Right atrium auricular region (tissue), 2 donors: ENCODE measurements at places on chromosomes 11 and 22. TPM values are rescaled to one million over a fixed set of nuclear protein-coding genes. Genes with fewer than 3 reads are reported as not detected.

DNA sequence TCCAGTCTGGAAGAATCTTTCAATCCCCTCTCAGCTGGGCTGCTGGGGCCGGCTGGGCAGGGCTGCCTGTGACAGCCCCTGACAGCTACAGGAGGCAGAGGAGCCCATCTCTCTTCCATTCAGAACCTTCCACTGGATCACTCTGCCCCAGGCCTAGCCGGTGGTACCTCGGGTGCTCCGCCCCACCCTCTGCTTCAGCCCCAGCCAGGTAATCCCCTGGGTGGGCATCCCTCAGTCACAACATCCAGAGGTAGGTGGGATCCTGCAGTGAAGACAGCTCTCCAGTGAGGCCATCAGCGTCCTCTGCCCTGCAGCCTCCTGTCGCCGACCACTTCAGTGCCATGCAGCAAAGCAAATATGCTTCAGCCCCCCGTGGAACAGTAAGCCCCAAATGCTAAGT, 223.7 kb downstream of the DSCAML1 start:
- no peak for DNase-seq

Gene SAMM50
- 40.4 TPM for total RNA-seq

DNA sequence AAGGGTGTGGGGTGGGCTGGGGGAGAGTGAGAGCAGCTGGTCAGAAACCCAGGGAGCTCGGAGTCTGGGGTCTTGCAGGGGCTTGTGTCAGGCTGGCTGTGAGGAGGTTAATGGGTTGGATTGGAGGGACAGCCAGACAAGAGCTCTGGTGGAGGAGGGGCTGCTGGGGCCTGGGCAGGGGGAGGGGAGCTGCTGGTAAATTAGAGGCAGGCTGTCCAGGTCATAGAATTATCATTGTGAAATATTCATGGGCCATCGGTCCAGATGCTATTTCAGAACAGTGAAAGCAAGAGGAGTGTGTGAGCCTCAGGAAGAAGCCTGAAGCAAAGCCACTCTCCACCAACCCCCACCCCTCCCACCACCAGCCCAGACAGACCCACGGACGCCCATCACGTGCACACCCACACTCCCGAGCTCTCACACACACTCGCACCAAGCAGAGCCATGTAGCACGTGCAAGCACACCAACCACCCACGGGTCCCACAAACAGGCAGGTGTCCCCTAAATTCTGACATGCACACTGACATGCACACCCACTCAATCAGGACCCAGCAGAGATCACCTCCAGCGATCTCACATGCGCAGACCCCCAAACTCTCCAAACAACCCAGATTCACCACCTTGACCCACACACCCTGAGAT, 18.8 kb downstream of the RTN4RL2 start:
- DNase-seq = no peak

Gene BBS1
- 37.0 TPM for total RNA-seq

DNA sequence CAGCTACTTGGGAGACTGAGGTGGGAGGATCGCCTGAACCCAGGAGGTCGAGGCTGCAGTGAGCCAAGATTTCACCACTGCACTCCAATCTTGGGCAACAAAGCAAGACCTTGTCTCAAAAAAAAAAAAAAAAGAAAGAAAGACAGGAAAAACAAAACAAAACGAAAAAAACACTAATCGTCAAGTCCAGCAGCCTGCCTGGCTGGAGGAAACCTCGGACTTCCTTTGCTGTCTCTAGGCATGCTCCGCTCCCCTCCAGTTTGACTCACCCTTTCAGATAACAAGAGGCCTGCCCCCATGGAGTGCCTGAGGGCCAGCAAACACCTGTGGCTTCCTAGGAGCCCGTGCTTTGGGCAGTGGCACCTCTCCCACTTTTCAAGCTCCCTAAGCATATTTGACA, 28.8 kb upstream of the CHKA start:
- DNase-seq = peak; percentile 77
